ENCODE measurements at places on chromosomes 7 and 10.

DNA sequence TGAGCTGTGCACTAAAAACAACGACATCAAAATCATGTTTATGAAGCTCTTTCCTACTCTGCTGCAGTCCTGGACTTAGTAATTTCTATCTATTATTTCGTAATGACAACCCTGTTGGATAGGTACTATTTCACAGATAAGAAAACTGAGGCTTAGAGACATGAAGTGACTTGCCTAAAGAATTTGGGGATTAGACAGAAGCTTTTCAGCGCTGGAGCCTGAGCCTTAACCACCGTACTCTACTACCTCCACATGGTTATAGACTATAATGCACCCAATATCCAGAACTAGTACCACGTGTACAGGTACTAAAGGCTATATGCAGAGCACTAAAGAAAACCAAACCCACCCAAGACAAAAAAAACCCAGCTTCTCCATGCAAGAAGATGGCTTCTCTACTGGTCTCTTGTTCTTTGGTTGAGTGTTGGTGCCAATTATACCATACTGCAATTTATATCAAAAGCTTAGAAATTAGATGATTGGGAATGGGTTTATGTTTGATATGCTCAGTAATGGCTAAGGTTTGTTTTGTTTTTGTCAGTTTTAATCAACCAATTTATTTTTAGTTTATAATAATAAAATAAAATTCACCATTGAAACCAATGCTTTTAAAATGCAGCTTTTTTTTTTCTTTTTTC, 6.5 kb upstream of the SNX10 start:
- DNase-seq = no peak

GRCh38 chr10:69272624-69273023, 5.7 kb upstream of the HK1 start:
- no peak for DNase-seq

- DNase-seq = no peak
Measured at GRCh38 chr10:1688531-1688930, 48.8 kb downstream of the ADARB2 start.

GRCh38 chr7:3461923-3462322, 160.9 kb downstream of the SDK1 start:
- no peak for DNase-seq

DNA sequence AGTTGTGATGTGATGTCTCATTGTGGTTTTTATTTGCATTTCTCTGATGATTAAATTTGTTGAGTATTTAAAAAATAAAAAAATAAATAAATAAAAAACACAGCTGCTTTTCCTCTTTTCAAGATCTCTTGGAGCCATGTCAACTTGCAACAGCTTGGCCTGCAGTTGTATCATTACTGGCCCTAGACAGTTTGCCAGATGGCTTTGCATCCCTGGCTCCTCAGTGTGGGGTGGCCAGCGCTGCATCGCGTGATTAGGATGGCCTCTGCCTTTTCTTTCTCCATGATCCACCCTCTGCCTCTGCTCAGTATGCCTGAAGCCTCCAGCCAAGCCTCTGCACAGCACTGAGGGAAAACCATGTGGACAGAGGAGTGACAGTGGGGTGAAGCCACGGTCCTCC, 96.8 kb downstream of the PPP1R3C start:
- no peak for DNase-seq

GRCh38 chr10:30705101-30705624, 75.6 kb upstream of the LYZL2 start:
- no peak for DNase-seq

DNA sequence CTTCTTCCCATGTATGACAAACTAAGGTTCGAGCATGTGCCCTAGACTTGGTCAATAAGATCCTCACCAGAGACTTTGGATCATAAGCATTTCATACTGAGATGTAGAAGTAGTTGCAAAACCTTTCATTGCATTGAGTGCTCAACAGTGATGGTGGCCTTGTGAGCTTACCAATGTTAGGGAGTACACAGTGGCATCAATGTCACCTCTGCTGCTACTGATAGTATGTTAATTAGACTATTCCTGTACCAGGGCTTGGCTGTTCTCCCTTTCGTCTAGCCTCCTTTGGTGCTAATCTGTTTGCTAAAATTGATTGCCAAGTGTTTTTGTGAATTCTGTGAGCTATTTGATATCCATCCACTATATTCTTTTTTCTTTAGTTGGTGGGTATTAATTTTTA, 264.5 kb upstream of the SEMA3C start:
- no peak for DNase-seq

GRCh38 chr7:112019932-112020331, 186.3 kb downstream of the DOCK4 start:
- no peak for DNase-seq

- peak; percentile 13 for DNase-seq
Measured at GRCh38 chr7:111357691-111358090, 204.6 kb downstream of the IMMP2L start.

DNA sequence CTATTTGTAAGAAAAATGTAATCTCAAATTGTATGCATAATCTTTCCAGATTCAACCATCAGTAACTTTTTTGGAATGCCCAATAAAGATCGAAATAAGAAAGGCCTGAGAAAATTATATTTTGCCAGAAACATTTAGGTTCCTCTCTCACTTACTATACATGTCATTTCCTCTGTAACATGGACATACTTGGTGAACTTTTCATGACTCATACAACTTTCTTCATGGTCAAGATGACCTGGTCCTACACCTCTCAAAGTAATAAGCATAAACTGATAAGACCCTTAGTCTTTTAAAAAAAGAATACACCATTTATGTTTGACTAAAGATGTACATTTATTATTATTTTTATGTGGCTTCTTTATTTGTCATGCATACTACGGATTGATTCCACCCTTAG, 125.3 kb downstream of the REEP3 start:
- DNase-seq = no peak

DNA sequence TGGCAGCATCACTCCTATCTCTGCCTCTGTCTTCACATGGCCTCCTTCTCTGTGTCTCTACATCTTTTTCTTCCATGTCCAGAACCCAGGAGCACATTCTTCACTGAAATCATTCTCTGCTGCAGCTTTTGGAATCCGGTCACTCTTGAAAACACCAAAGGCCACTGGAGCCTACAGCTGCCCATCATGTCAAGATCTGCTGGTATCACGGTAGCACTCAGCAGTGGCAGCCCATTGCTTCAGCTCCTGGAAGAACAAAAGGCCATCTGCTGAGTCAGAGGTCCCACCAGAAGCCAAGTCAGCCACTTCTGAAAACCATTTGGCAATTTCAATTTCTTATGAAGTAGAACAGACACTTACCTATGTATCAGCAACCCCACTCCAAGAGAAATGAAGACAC, 6.1 kb upstream of the PCBD1 start:
- no peak for DNase-seq

DNA sequence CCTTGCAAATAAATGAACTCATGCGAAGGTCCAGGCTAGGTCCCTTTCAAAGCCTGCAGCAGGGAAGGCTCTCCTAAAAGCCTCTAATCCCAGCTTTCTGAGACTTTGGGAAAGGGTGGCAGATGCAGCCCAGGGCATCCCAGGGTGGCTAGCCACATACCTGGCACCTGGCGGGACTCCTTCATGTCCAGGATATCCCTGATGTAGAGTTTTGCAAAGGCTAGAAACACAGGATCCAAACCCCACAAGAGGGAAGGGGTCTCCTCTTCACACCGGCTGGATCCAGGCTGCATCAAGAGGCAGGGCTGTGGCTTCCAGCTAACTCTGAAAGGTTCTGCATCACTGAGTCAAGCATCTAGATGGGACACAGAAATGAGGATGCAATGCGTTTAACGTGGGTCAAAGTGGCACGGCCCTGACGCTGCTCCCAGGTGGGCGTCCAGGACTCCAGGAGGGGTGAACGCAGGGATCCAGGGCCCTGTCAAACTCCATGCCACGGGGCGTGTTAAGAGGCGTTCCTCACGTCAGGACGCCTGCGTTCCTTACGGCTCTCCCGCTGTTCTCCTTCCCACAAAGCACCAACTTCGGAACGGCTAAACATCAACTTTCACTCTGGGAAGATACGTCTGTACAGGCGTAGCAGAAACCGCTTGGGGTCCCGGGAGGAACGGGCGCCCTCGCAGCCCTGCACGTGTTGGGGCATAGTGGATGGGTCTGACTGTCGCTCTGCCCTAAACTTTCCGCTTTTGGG, 507 bp downstream of the STN1 start:
- peak; percentile 43 for DNase-seq

DNA sequence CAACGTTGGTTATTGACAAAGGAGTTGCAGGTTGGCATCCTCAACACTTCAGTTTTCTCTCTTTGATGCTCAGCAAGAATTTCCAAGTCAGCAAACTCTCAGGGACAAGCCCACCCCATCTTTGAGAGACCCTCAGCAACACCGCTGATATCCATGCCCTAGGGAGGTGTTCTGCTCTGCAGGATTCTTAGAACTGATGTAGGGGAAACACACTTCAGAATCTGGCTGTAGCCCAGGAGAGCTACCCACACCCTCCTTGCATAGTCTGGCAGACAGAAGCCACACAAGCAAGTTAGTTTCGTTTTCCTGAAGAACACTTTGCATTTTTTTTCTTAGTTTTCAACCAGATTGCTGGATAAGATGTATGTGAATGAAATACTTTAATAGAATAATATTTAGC, 822 bp downstream of the SAMD9L start:
- DNase-seq = peak; percentile 75

DNA sequence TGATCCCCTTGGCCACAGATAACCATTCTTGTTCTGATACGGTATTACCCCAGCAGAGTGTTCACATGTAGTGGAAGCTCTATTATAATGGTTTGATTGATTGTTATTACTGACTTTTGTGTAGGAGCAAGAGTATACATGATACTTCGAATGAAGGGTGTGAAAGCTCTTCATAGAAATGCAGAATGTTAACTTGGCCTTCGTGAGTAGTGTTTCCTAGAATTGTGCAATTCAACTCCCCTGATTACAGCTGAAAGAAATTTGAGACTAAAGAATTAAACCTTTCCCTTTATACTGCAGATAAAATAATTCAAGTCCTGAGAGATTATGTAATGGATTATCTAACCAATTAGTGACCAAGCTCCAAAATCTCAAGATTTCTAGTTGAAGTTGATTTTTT, 38.2 kb downstream of the MKLN1 start:
- no peak for DNase-seq

DNA sequence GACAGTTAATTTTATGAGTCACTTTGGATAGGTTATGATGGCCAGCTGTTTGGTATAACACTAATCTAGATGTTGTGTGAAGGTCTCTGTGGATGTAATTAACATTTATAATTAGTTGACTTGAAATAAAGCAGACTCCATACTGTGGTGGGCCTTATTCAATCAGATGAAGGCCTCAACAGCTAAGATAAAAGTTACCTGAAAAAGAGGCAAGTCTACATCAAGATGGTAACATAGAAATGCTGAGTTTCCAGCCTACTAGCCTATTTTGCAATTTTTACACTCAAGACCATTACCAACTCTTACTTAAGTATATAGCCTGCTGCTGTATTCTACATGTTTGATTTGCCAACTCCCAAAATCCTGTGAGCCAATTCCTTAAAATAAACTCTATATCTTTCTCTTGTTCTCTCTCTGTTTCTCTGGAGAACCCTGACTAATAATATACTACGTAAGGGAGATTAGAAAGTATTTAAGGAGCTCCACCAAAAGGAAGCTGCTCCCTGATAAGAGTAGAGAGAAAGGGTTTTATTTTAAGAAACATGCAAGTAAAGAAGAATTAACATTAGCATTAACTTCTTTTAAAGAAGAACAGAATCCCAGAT, 42.7 kb downstream of the ZNF438 start:
- peak; percentile 33 for DNase-seq

DNA sequence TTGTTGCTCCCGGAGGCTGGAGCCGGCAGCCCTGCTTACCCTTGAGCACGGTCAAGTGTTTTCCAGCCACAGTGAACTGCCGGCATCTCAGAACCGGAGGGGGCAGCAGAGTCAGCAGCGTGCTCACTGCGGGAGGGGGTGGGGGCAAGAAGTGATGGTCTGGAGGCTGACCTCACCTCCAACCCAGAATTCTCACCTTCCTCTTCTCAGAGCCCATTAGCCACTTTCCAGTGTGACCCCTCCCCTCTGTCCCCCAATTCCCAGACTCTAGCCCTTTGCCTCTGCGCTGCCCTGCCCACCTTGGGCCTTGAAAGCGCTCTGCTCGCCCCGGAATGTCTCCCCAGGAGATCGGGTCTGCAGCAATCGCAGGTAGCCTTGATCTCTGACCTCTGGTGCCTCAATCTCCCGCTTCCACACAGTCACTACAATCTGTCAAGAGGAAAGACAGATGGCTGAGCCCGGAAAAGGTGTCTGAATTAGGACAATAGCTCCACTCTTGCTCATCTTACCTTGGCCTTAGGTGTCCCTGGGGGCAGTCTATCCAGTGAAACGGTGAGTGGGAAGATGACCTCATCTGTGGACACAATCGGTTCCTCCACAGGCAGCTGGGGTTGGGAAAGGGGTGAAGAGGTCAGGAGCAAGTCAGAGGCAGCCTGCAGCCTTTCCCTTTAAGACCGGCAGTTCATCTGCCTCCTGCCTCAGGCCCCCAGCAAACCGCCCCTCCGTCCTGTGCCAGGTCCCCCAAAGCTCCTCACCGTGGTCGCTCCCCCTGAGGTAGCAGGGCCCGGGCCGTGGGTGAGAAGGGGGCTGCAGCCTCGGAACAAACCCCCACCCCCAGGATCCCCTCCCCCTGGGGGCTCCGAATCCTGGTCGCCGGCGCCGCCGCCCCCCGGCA, 942 bp downstream of the TRAPPC14 start:
- DNase-seq = peak; percentile 73

- DNase-seq = no peak
Measured at GRCh38 chr7:123864012-123864411, 19.0 kb downstream of the HYAL4 start.

- no peak for DNase-seq
Measured at GRCh38 chr10:128967980-128968756, 498.9 kb upstream of the MGMT start.

DNA sequence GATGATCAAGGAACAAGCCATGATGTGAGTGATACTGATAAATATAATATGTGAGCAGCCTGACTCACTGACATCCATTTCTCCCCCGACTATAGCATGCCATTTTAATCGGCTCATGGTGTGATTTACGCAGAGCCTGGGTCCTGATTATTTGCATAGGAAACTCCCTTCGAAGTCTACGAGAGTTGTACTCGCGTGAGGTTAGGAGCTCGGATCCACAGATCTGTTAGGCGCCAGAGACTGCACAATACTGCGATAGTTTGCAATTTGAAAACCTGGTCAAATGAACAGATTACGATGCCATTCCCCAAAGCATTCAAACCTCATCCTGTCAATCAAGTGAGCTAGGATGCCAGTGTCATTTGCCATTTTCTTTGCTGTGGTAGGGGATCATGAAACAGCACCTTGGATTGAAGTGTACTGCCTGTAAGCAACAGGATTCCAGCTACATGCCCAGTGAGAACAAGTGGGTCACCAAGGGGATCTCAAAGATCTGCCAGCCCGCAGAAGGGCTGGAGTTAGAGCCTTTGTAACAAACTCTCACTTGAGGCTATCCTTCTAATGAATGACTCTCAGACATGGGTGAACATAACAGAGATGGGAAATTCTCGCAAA, 158.3 kb downstream of the FRMD4A start:
- DNase-seq = no peak

DNA sequence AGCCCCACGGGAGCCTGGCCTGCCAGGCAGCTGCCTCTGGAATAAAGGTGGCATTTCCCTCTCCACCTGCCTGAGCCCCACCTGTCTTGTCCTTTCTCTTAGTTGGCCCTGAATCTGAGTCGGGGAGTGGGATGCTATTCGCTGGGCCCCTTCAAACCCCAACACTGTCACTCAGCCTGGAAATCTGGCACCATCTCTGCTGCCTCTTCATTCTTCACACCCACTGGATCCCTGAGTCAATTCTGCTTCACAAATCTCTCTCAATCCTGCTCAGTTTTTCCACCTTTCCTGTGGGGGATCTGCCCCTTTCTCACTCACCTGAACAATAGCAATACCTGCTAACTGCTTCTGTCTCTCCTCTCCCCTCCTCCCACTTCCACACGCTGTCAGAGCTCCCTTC, 10.6 kb downstream of the CRTAC1 start:
- no peak for DNase-seq

- no peak for DNase-seq
Measured at GRCh38 chr7:40310258-40310657, 175.5 kb downstream of the SUGCT start.
